ENCODE measurements at places on chromosomes 2 and 18.

DNA sequence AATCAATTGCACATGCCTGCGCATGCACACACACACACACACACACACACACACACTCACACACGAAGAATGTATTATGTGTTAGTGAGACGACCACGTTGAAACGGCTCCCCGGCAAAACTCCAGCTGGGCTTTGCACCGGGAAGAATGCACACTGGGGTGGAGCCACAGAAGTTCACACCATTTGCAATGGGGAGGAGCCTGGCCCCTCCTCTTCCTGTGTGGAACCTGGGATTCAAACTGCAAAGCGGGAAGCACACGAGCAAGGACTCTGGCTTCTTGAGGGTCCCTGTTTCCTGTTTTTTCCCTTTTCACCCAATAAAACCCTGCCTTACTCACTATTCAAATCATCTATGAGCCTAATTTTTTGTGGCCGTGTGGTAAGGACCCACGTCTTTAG, 304.0 kb upstream of the TMEFF2 start:
- no peak for DNase-seq

GRCh38 chr18:78107363-78107762, 857.7 kb downstream of the GALR1 start:
- DNase-seq: no peak

DNA sequence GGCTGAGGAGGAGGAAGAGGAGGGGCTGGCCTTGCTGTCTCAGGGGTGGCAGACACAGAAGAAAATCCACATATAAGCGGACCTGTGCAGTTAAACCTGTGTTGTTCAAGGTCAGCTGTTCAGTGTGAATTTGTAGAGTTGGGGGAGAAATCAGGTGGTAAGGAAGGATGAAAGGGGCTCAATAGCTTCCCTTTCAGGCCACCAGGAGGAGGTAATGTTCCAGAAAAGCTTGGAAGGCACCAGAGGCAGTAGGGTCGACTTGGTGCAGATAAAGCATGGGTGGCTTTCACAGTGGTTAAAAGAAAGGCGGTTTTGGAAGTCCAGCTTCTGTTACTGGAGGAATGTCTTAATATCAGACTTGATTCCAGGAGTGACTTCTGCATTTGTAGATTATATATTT, 167.4 kb downstream of the THSD7B start:
- peak; percentile 3 for DNase-seq

- DNase-seq: no peak
Measured at GRCh38 chr2:189865826-189866225, 81.6 kb downstream of the PMS1 start.

- no peak for DNase-seq
Measured at GRCh38 chr2:216856406-216857065, 3.3 kb downstream of the TNP1 start.
